Subcutaneous preadipocyte (primary cell): ENCODE measurements at places on chromosomes 3 and 15. TPM values are rescaled to one million over a fixed set of nuclear protein-coding genes. Genes with fewer than 3 reads are reported as not detected.

Gene GOLGA8S
- total RNA-seq, result not detected in 2 replicates

Gene CCDC71
- 23.1 and 24.6 TPM in 2 replicates for total RNA-seq

Gene ABHD2
- 63.7 and 80.1 TPM in 2 replicates for total RNA-seq

Gene NUP210
- total RNA-seq, result not detected in 2 replicates

Gene MRAS
- 19.9 and 27.9 TPM in 2 replicates for total RNA-seq
